ENCODE measurements at places on chromosomes 3 and 15.

GRCh38 chr15:48796521-48796920 is 14.3 kb downstream of the CEP152 start:
- no peak for DNase-seq

GRCh38 chr15:62593681-62594399 is 428.8 kb upstream of the C2CD4B start:
- DNase-seq, result no peak

GRCh38 chr3:8838234-8838633 is 68.8 kb upstream of the OXTR start:
- DNase-seq, result no peak

DNA sequence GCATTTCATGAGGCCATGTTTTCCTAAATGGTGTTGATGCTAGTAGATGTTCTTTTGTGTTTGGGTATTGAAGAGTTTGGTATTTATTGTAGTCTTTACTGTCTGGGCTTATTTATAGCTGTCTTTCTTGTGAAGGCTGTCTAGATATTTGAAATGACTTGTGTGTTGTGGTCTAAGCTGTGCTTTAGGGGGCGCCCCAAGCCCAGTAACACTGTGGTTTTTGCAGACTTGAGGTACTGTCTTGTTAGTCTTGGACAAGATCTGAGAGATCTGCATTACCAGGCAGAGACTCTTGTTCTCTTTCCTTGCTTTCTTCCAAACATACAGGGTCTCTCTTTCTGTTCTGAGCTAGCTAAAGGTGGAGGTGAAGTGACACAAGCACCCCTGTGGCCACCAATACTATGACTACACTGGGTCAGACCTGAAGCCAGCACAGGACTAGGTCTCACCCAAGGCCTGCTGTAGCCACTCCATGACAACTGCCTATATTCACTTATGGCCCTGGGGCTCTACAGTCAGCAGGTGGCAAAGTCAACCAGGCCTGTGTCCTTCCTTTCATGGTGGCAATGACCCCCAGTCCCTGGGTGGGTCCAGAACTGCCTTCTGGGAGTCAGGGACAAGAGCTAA is 152.1 kb upstream of the TBC1D5 start:
- DNase-seq, result peak; percentile 31

GRCh38 chr15:51184627-51185026 is 89.9 kb upstream of the TNFAIP8L3 start:
- DNase-seq, result no peak

DNA sequence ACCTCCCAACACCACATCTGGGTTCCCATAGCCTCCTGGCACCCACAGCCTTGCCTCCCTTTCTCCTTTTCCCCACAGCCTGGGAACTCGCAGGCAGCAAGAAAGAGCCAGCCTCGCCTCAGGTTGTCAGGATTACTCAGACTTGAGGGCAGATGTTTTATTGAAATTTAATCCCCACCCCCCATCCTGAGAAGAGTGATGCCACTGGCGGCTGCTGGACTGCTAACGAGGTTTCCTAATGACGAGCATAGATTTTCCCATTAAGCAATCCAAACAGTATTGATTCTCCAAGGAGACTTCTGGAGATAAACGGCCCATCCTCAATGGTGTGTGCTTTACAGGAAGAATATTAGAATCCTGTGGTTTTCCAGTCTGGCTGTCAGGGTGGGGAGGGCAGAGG is 13.7 kb downstream of the SHF start:
- DNase-seq, result no peak

DNA sequence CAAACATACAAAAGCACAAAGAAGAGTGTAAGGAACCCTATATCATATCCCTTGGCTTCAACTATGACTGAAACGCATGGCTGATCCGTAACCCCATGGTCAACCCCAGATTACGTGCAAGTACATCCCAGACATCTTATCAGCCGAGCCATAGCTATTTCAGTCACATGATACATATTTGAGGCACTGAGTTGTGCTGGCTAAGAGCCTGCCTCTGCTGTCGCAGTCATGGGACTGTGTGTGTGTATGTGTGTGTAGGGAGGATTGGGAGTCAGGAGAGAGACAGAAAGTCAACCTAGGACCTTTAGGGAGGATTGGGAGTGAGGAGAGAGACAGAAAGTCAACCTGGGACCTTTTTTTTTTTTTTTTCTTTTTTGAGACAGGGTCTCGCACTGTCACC is 8.4 kb downstream of the ST6GAL1 start:
- no peak for DNase-seq

- no peak for DNase-seq
These were observed 92.2 kb downstream of the SV2B start for GRCh38 chr15:91192285-91192684.

DNA sequence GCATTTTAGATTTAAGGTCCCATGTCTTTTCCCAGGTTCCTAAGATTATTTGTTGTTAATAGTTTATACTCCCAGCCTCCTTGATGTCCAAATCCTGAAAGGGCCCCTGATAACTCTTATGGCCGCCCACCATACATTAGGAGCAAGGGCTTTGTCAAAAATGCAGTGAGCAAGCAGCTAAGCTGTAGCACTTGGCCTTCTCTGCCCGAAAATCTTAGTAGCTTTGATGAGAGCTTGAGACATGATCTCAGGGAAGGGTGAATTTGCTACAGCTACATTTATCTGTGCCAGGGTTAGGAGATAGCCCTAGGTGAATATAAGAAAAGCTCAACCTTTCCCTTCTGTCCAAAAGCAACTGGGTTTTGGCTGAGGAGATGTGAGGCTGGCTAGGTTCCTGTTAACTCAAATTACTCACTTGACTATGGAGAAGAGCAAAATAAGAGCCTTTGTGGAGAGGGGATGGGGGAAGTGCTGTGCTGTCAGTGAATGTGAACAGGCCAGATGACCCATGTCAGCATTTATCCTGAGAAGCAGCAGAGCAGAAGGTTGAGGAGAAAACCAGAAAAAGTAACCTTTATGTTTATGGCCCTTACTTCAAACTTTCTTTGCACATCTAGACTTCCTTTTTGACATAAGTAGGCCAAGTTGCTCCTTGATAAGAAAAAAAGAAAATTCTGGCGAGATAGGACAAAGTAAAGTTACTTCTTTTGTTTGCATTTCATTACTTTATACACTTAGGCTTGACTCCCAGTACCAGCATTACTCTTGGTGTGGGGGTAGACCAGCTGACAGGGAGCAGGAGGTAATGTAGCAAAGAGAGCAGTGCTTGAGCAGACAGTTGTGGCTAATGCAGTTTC is 21.1 kb downstream of the MAPK6 start:
- no peak for DNase-seq

Data from HS-27A (cell line).